ENCODE measurements at places on chromosomes 2 and 18. TPM values are rescaled to one million over a fixed set of nuclear protein-coding genes. Genes with fewer than 3 reads are reported as not detected.

LTBP1 gene
- total RNA-seq = 10.7 TPM

SIX3 gene
- not detected for total RNA-seq

UGT1A5 gene
- total RNA-seq = not detected

TIMM21 gene
- total RNA-seq = 41.5 TPM

MAL gene
- total RNA-seq = not detected

CCDC88A gene
- total RNA-seq = 37.3 TPM
